Upper lobe of right lung (tissue), 1 donor: ENCODE measurements at places on chromosomes 7 and 10. TPM values are rescaled to one million over a fixed set of nuclear protein-coding genes. Genes with fewer than 3 reads are reported as not detected.

GRCh38 chr7:106765727-106766355 lies 99.2 kb upstream of the PIK3CG start:
- DNase-seq: no peak

DNA sequence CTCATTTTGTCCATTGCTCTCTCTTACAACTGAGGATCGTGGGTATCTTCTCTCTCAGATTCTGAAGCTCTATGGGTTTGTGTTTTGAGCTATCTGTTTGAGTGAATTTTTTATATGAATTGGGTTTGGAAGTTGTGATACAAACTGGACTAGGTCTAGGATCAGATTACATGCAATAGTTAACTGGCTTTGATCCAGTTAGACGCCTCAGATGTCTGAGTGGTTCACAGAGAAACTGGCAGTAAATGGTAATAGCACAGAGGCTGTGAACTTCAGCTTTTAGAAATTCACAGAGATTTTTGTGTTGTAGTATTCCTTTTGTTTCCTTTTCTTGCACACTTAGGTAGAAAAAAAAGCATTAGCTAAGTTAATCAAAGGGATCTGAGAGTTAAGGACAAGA lies 12.7 kb upstream of the DNMBP start:
- DNase-seq: no peak

DNA sequence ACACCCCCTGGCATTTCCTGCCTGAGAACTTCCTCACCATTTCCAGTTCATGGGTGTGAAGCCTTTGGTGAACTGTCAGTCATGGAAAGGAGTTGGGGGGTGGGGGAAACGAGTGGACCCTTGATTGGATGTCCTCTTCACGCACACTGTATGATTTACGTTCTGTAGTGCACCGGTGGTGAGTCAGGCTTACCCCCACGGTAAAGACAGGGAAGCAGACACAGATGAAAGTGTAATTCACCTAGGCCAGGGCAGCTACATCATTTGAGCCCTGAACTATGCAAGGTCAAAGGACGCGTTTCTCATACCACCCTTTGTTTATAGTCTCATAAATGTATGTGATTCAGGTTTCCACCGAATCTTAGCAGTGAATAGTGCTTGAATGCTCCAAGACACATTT lies 628.3 kb upstream of the PFKP start:
- no peak for DNase-seq

- no peak for DNase-seq
Measured at GRCh38 chr10:9621216-9621615, 1396.5 kb upstream of the CELF2 start.

DNA sequence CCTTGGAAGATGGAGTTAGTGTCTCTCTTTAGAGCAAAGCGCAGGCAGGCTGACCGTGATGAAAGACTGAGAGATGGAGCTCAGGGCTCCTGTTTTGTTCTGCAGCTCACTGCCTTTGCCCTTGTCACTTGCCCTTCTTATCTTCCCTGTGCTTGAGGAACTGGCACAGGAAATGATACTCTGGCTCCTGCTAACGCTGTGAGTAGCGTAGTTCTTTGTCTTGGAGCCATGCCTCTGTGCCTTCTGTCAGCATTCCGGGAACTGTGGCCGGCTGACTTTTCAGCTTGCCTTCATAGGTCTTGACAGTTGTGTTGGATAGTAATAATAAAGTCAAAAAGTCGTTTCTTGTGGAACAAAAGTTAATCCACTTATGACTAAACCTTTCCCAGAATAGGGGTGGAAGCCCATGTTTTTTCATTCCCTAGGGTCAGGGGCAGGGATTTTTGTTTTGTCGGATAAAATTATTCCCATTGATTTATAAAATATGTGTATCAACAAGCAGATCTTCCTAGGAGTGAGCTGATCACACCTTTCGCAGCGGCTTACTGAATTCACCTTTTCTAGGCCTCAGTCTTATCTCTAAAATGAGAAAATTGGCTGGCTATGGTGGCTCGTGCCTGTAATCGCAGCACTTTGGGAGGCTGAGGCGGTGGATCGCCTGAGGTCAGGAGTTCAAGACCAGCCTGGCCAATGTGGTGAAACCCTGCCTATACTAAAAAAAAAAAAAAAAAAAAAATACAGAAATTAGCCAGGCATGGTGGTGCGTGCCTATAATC lies 16.6 kb upstream of the TMEM236 start:
- DNase-seq: no peak

GRCh38 chr10:24642921-24643678 lies 80.6 kb downstream of the ARHGAP21 start:
- DNase-seq: no peak

DNA sequence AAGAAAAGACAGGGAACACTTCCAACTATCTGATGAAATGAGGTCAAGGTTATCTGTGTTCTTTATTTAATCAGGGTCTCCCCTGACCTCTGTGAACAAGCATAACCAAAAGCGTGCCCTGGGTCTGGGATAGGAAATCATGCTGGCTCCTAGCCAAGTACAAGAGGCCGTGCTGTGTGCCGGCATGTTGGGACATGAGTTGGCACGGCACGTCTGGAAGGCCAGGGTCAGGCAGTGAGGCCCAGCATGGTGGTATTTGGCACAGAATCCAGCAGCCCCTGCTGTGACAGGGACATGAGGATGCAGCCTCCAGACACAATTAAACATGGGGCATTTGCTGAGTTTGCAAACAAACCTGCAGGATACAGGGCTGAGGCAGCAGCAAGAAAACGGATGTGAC lies 320.4 kb downstream of the PLXNA4 start:
- DNase-seq: peak; percentile 67

- DNase-seq: no peak
Measured at GRCh38 chr7:151095123-151095797, 9.0 kb downstream of the AGAP3 start.

DNA sequence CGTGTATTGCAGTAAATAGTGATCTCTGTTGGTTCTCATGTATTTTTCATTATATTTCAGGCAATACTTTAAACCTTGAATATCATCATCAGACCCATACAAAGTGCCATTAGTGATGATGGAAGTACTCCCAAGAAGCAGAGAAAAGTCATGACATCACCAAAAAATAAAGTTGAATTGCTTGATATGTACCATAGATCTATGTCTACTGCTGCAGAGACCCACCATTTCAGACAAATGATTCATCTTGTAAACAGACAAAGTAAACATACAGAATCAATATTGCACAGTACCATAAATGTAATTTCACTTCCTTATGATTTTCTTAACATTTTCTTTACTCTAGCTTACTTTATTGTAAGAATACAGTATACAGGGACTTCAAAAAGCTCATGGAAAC lies 347.8 kb downstream of the IPMK start:
- DNase-seq: no peak

DNA sequence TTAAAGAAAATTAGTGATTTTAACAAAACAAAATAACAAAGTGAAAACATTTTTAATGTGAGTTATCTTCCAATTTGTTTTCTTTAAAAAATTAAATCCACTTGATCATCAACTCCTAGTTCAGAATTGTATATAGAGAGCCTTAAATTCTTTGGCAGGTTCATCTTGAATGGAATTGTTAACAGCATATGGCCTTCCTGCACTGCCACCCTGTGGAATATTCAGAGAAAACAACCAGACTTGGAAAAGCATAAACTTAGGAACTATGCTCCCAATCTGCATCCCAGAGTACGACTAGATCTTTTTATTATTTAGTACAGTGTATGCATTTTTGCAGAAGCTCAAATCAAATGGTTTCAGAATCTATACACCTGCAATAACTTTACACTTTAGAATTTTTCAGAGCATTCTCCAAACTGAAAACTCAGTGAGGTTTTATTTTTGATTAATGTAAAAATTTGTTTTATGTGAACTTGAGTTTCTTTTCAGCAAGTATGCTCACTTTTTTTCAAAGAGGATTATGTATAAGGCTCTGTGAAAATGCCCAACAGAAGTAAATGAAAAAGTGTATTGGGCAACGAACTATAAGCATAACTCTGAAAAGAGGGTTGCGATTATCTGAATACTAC lies 44.9 kb upstream of the ANK3 start:
- DNase-seq: no peak

DNA sequence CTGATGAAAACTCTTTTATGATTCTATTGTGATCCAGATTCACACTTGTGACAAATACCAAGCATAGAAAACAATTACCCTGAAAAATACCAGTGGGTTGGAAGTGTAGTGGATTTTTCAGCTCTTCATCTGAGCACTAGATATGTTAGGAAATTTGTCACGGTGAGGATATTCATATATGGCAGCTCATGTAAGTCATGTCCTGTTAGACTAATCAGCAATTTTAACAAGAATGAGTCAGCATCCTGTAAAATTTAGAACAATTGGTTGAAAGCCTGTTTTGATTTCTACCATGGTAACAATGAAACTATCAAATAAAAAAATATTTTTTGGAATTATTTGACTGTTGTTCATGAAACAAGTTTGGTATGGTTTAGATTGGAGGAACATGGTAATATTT lies 334.3 kb downstream of the CACNA2D1 start:
- no peak for DNase-seq

DNA sequence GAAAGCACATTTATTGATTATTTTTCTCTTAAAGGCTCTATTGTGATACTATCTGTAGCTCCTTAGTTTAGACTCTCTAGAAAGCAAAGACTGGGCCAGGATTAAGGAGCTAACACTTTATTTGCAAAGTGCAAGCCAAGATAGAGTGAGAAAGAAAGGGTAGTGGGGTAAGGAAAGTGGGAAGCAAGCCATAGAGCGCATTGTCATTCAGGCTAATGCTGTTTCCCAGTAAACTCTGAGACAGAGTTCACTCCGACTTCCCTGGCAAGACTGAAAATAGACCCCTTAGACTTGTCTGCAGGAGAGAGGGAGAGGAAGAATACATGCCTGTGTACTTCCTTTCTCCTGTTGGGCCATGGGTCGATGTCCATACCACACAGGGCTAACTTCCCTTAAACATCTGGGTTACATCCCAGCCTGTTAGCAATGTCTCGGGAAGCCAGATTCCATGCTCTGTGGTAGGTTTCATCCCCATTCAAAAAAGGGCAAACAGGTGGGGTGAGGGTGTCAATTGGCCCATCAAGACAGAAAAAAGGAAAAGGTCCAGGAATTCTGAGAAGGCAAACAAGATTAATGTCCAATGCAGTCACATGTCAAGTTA lies 875.8 kb upstream of the CELF2 start:
- DNase-seq: no peak

DNA sequence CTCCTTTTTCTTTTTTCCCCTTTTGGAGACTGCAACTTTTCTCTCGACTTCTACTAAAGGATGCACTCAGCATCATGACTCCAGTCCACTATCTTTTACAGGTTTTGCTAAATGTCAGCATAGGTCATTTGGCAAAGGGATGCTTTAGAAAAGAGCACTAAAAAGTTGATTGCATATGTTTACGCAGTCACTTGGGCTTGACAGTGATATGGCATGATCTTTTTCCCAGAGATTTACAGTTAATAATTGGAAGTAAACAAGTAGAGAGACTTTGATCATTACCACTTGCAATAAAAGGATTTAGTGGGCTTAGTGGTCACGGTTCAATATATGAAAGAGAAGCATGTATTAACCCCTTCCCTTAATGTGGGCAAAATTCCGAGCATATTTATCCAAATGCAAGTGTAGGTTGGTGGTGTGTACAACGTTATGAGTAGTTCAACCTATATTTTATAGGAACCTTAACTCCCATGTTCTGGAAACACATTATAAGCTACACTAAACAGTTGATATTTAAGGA lies 1.8 kb downstream of the BMI1 start:
- no peak for DNase-seq

- DNase-seq: no peak
Measured at GRCh38 chr7:50197549-50197948, 104.5 kb upstream of the ZPBP start.

Gene WDR86
- total RNA-seq: 1.3 TPM

Gene BTBD16
- 0.35 TPM for total RNA-seq

Gene GSDME
- 13.4 TPM for total RNA-seq

Gene NEURL1
- 0.64 TPM for total RNA-seq

Gene BLNK
- total RNA-seq: 8.8 TPM

Gene H2BK1
- not detected for total RNA-seq

Gene H2AZ2
- total RNA-seq: 131 TPM

Gene HOXA3
- total RNA-seq: 8.7 TPM
